ENCODE measurements at places on chromosomes 2 and 18.
A peak's percentile ranks its signal among the peaks of the same experiment; 100 is the strongest.

GRCh38 chr2:46114996-46115395 lies 182.2 kb upstream of the EPAS1 start:
- DNase-seq, result no peak

- no peak for DNase-seq
Measured at GRCh38 chr18:45376193-45376592, 239.1 kb upstream of the SLC14A2 start.

DNA sequence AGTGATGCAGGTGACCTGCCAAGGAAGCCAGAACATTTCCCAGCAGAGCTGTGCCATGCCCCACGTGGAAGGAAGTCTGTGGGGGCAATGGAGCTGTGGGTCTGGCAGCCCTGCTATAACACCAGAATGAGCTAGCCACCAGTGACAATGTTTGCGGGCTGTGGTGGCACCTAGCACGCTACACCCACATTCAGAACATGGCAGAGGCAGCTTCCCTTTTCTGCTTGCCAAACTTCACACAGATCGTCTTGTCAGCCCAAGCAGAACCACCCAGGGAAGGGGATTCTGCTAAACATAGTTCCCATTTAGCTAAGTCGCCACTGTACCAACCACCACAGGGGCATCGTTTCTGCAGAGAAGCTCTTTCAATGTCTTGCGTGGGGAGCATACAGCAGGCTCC lies 27.0 kb upstream of the CCDC93 start:
- DNase-seq, result no peak

GRCh38 chr2:120053891-120054290 lies 41.0 kb downstream of the EPB41L5 start:
- no peak for DNase-seq

DNA sequence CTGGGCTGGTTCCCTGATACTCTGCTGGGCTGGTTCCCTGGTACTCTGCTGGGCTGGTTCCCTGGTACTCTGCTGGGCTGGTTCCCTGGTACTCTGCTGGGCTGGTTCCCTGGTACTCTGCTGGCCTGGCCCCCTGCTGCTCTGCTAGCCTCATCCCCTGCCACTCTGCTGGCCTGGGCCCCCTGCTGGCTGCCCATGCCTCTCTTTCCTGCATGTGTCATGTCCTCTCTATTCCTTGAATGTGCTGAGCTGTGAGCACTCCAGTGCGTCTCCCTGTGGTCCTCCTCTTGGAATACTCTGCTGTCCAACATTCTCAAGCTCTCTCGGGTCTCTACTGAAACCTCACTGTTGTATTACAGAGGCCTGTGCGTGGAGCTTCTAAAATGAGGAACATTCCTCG lies 216.3 kb downstream of the RNF144A start:
- DNase-seq, result peak; percentile 22

DNA sequence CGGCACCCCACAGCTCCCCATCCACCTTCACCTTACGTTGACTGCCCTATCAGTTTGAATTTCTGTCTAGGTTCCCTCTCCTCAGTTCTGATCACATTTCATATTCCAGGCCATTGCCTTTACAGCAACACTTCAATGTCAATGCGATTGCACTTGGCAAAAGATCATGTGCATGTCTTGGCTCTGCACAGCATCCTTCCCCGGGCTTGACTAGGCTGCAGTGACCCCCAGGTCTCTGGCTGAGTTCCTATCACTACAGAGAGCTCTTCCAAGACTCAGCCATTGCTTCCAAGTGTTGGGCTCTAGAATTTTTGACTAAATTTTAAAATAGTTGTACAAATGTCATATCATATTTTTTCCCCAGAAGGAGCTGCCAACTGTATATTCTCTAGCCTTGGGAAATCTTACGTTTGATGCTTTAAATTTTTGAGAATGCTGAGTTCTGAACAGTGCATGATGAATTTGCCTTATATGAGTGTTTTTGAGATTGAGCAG lies 103.8 kb upstream of the NEDD4L start:
- DNase-seq, result no peak
